Lung microvascular endothelial cell (primary cell): ENCODE measurements at places on chromosomes 1 and 21.
A peak's percentile ranks its signal among the peaks of the same experiment; 100 is the strongest.

DNA sequence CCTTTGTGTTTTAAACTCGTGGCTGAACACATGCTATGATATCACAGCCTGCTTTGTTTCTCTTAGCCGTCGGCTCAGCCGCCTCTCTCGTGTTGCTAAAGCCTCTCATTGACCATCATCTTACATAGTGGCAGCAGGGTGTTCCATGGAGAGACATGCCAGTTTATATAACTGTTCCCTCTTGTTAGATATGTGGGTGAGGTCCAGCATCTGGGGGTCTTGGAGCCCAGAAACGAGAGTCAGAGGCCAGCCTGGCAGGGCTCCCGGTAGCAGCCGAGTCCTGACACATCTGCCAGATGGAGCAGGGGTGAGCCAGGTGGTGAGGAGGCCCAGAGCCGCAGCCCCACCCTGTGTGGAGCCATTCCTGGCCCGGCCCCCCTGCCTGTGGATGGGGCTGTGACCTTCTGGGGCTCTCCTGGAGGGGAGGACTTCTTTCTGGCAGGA lies 11.9 kb downstream of the PODN start:
- DNase-seq = no peak

DNA sequence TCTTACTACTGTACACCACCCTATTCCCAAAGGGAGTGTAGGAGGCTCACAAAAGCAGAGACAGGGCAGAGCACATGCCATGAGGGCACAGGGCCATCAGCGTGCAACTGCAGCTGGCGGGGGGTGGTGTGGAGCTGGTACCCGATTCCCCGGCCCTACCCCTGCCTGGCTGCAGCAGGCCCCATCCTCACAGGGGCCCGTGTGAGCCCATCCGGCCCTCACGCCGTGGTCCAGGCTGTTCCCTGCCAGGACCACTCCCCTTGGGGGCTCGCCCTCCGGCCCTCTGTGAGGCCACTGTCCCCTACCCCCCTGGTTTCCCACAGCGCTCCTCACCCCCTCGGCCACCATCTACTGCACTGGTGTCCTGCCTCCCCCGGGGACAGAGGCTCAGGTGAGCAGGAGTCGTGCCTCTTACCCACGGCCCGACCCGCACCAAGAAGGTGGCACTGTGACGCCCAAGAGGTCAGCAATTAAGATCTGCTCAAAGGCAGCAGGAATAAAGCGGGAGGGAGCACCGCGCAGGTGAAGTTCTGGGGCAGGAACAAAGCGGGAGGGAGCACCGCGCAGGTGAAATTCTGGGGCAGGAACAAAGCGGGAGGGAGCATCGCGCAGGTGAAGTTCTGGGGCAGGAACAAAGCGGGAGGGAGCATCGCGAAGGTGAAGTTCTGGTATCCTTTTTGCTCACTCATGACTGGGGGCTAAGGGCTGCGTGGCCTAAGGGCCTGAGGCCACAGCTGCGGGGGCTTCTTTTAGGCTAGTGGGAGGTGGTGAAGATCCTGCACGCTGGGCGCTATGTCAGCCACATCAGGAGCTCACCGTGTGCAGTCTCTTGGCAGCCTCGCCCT lies 3.9 kb downstream of the POFUT2 start:
- DNase-seq = no peak

DNA sequence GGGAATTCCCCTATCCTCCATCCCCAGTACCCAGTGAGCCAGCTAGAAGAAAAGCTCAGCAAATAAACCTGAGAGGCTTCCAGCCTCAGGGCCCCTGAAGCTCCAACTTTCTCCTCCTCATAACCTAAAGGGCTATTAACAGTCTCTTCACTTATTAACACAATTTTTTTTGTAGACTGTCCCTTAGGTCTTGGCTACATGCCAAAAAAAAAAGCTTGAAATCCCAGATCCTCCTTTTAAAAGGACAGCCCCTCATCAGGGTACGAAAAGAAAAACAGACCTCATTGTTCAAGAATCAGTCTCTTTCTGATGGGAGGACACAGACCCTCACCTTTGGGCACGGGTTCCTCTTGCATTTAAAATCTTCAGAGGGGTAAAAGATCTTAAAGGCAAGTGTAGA lies 72.8 kb upstream of the CD1D start:
- no peak for DNase-seq

GRCh38 chr1:14970115-14970798 lies 183.3 kb upstream of the TMEM51 start:
- DNase-seq = peak; percentile 65

- DNase-seq = no peak
These were observed 1.4 kb downstream of the KTI12 start for GRCh38 chr1:52032124-52032784.

- DNase-seq = peak; percentile 50
These were observed 120.6 kb downstream of the KCNJ15 start for GRCh38 chr21:38377165-38378088.

DNA sequence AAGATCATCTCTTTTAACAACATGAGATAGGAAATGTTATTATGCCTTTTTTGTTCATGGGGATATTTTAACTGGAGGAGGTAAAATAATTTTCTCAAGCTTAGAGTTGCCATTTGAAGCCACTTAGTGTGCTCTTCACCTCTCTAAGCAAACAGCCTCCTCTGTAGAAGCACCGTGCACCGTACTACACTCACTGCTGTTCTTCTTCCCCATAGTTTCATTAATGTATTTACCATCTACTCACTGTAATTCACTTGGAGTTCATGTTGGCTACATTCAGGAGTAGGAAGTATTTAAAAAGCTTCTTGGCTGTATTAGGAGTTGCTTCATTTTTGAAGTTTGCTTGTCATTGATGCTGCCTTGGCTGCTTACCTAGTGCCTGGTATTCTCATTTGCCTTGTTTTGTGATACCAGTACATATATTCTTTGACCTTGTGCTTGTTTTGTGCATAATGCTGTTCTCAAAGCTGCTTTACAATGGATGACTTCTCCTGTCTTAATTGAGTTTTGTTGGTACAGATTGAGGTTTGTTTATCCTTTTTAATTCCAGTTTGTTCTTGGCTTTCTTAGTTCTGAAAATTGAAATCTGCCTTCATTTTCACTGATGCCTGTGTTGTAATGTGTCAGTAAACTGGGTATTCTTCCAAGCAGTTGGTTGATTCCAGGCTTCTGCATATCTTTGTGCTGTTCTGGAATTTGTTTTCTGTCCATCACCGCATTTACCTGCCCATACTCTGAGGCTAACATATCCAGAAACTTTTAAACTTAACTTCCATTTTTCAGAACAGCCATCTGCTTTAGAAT lies 240.4 kb downstream of the HMCN1 start:
- no peak for DNase-seq

- no peak for DNase-seq
These were observed 99.5 kb upstream of the CD55 start for GRCh38 chr1:207221934-207222351.

DNA sequence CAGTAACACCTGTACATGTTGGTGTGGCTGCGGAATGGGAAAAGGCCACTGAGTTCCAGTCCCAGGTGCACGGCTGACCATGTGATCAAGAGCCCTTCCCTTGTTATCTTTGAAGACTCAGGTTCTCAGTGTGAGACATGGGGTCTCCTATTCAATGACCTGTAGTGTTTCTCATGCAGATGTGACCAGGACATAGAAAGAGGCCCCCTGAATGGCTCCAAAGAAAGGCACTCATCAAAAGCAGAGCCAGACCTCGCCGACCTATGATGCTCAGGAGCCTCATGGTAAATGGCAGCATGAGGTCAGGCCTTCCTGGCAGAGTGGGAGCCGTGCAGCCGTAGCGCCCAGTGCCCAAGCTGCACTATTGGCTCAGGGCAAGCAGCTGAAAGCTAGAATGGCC lies 42.3 kb upstream of the HAO2 start:
- DNase-seq = no peak

- DNase-seq = no peak
These were observed 4.8 kb downstream of the TBX19 start for GRCh38 chr1:168285521-168285790.

- peak; percentile 83 for DNase-seq
These were observed 33.8 kb upstream of the MPZL1 start for GRCh38 chr1:167687919-167688519.

DNA sequence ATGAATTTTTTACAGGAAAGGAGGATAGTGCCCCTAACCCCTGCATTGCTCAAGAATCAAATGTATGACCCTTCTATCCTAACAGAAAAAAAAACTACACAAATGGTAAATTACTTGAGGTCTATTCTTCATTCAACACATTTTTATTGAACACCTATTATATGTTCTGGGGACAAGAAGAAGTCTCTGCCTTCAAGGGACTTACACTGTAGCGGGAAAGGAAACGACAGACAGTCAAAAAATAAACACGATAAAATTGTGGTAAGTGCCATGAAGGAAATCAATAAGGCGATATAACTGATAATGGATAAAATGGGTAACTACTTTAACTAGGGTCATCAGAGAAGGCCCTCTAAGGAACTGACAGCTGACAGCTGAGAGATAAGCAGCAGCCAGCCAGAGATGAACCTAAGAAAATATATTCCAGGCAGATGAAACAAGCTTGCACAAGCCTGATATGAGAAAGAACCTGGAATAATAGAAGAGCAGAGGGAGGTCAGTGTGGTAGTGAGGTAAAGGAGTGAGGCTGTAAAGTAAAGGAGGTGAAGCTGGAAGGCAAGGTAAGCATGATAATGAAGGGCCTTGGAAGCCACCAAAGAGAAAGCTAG lies 66.4 kb downstream of the PHTF1 start:
- DNase-seq = no peak

DNA sequence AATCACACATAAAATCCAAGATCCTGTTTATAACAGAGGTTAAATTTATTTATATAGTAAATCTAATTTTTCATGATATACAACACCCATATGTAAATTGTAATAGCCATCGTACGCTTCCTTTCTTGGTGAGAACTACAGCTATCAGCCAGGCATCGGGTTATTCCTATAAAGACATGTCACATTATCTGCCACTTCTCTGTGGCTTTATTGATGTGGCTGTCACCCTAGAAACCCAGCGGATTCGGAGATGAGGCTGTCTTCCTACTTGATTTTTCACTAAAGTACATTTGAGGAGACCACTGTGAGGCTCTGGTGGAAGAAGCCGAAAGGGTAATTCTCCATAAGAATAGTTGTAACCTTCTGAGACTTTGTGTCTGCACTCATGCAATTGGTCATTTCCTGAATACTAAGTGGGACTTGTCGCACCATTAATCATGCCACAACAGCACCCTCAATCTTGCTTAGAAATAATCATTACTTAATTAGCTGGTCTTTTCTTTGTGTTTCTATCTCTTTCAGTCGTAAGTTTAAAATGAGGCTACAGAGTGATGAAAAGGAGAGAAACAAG lies 106.0 kb downstream of the NTNG1 start:
- DNase-seq = no peak

DNA sequence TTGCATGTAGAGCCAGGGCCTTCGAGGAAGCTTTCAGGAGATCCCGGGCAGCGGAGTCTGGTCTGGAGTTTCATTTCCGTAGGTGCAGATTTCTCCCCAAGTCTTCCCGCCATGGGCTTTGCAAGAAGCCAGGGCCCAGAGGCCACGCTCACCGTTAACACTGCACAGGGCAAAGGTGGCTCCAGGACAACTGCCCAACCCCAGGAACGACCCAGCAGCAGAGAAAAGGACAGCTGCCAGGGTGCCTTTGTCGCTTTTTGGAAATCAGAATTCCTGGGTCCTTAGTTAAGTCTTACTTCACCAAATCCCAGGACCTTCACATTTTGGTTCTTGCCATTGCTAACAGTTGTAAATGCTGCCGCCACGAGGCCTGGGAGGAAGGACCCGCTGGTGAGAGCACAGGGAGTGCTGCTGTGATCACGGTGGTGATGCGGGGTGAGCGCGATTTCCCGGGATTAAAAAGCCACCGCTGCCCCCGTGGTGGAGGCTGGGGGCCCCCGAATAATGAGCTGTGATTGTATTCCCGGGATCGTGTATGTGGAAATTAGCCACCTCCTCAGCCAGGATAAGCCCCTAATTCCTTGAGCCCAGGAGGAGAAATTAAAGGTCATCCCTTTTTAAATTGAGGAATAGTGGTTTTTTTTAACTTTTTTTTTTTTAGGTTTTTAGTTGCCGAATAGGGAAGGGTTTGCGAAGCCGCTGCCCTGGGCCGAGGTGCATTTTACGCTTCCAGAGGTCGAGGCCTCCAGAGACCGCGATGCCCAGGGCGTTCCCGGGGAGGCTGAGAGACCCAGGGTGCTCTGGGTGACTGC lies 8.2 kb downstream of the SIM2 start:
- no peak for DNase-seq

DNA sequence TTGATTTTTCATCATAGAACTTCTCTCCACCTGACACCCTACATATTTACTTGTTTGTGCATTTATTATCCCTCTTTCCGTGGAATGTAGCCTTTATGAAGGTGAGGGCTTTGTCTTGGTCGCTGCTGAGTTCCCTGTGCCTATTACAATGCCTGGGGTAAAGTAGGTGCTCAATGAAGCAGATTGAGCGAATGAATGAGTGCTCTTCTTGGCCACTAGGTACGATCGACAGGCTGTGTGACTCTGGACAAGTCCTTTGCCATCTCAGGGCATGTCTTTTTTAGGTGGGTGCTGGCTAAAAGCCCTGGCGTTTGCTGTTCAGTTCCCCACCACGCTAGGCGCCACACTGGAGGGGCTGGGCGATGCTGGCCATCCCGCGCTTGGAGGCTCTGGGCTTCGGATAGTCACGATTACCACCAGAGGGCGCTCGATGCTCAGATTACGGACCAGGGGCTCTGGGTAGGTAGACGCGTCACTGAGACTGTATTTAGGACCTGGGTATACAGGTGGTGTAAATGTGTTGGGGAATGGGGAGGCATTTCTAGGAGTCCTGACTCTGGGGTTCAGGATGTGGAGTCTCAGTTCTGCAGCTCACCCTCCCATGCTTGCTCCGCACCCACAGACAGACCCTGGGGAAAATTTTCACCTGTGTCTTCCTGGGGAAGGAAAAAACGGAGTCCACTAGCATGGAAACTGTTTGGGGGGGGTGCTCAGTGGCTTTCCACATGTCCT lies 71.0 kb upstream of the CSF3R start:
- peak; percentile 75 for DNase-seq

GRCh38 chr21:26836528-26836927 lies 8.7 kb downstream of the ADAMTS1 start:
- DNase-seq = no peak

- no peak for DNase-seq
These were observed 12.7 kb upstream of the EIF4G3 start for GRCh38 chr1:21189421-21189820.

GRCh38 chr1:178283409-178283808 lies 189.5 kb downstream of the RASAL2 start:
- DNase-seq = peak; percentile 80

DNA sequence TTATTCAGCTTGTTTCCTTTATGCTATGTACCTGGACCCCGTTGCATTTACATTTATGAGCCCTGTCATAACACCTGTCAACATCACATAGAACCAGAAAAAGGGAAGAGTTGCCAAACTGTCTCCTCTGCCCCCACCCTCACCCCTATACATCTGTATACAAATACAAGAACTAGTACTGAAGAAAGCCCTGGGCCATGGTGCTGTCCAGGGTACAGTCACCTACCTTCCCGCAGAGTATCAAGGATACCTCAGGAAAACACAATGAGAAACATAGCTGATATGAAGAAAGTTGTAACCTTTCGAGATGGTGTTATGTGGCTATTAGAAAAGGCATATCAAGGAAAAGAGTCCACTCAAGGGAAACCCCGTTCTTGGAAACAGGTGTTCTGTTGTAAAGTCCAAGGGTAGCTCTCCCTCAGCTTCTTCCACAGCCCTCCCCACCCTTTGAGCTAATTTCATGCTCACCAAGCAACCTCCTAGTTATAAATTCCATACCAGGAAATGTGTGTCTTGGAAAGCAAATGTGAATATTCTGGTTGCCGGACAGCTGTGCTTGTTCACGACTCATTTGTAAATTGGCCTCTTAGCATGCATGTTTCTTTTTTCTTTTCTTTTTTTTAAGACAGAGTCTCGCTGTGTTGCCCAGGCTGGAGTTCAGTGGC lies 16.7 kb upstream of the AVPR1B start:
- no peak for DNase-seq
